COLO829 (cell line): ENCODE measurements at places on chromosomes 16 and 17.
A peak's percentile ranks its signal among the peaks of the same experiment; 100 is the strongest.

GRCh38 chr17:69728816-69729215, 314.3 kb downstream of the MAP2K6 start:
- no peak for DNase-seq

GRCh38 chr16:28304214-28304613, 11.9 kb downstream of the SBK1 start:
- peak; percentile 40 for DNase-seq

DNA sequence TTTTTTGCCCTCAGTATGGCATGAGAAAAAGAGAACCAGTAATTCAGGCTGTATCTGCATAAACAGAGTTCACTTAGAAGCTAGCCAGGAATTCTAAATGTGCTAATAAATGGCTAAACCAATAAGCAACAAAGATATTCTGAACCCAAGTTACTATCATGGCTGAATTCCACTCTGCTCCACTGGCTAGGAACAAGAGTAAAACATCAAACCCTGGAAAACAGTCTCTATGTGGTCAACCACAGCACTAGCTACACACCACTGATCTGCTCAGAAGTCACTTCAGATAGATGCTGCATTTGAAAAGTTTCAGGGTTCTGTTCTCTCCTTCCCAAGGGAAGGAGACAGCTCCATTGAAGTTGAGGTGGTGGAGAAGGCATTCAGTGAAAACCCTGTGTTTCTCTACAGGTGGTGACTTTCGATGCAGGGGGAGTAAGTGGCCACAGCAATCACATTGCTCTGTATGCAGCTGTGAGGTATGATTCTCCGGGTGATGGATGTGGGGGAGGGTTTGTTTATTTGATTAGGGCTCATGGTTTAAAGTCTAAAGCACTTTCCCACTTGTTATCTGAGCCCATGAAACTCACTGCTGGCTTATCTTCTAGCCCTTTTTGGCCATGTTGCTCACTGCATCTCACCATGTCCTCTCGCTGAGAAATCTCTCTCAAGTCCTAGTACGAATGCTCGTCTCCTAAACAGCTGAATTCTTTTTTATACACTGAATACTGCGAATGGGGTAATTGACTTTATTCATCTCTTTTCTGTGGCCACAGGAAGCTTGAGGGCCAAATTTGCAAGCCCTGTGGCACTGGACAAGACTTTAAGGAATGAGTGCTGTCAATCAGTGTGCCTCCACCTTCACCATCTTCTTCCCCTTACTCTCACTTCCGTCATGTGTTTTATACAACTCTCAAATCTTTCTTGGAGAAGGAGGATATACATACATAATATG, 39.9 kb downstream of the CENPV start:
- DNase-seq, result no peak

- no peak for DNase-seq
Measured at GRCh38 chr17:21210411-21211076, 3.4 kb downstream of the TMEM11 start.

DNA sequence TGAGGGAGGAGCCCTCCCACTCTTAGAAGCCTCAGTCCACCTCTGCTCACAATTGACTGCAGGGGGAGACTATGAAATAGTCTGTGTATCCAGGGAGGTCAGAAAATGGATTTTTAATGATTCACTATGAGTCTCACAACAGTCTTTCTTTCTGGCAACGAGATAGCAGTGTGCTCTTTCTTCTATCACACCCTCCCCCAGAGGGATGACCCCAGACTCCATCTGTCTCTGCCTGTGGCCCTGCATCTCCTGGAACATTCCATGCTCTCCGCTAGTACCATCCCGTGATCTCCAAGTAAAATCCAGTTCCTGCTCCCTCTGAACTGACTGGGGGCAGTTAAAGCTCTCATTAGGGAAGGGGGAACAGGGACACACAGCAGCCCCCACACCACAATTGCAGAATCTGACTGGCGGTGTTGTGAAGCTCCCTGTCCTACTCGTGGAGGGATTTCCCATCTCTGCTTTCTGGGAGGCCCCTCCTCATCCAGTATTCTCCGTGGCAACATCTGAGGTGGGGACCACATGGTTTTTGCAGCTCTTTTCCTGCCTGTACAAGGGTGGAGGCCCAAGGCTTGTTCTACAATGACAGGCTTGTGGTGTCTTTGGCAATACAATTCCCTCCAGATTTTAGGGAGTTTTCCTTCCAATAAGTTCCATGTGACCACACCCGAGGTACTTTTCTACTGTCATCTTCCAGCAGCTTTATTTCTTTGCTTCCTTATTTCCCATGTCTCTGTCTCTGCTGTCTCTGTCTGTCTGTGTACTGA, 19.4 kb downstream of the NATD1 start:
- DNase-seq, result no peak

DNA sequence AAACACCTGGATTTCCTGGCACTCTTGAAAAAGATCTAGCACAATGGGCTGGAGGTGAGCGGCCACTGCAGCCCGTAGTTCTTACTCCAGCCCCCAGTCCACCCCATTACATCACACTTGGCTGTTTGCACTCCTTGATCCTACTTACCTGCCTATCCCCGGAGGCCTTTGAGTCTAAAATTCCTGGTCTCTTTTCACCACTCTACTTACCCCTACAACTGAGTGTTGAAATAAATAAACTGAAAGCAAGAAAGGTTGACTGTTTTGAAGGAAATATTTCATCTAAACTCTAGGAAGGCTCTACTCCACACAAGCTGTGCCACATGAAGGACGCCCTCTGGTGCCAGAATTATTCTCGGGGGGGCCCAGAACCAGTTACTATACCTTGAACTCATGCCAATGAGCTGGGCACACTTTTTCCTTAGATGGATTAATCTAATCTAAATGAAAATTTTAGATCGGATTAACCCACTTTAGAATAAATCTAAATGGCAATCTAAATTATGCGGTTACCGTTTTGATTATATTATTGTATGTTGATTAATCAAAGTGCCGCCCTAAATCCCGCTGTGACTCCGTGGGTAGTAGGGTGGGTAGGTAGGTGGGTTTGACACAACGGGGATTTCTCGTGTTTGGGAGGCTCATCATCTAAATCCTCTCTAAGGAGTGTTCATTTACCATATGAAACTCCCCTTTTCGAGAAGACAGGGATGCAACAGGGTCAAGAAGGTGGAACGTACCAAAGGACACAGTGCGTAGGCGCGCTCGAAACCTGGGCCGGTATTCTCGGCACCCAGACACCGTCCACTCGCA, 651 bp upstream of the EIF1 start:
- no peak for DNase-seq

DNA sequence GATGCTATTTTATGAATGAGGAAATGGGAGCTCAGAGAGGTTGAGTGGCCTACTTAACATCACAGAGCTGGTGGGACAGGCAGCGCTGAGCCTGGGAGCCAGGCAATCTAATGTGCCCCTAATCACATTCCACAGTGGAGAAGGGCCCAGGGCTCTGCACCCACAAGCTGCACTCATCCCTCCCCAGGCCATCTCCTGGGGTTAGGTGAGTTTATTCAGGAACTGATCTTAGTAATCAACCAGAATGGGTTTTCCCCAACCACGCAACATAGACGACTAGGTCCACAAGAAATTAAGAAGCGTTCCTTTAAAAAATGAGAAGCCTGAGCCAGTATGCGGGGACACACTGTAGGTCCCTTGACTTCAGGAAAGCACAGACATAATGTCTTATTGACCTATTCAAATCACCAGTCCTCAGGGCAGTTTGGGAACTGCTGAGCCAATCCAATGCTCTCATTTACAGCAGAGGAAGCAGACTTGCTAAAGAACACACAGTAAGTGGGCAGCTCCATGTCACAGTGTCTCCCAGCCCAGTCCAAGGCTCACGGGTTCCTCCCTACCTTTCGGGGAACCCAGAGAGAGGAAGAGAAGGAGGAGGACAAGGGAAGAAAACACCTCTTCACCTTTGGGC, 2.3 kb downstream of the MPP3 start:
- no peak for DNase-seq

- DNase-seq, result no peak
Measured at GRCh38 chr17:48630925-48631692, 5.0 kb upstream of the HOXB9 start.

- no peak for DNase-seq
Measured at GRCh38 chr17:47225911-47226688, 17.0 kb downstream of the MYL4 start.

- DNase-seq, result no peak
Measured at GRCh38 chr17:78933959-78934568, 8.9 kb upstream of the TIMP2 start.

GRCh38 chr17:73371836-73372235, 60.0 kb upstream of the CDC42EP4 start:
- DNase-seq, result no peak

GRCh38 chr17:45428931-45429338, 3.7 kb downstream of the ARHGAP27 start:
- DNase-seq, result no peak

DNA sequence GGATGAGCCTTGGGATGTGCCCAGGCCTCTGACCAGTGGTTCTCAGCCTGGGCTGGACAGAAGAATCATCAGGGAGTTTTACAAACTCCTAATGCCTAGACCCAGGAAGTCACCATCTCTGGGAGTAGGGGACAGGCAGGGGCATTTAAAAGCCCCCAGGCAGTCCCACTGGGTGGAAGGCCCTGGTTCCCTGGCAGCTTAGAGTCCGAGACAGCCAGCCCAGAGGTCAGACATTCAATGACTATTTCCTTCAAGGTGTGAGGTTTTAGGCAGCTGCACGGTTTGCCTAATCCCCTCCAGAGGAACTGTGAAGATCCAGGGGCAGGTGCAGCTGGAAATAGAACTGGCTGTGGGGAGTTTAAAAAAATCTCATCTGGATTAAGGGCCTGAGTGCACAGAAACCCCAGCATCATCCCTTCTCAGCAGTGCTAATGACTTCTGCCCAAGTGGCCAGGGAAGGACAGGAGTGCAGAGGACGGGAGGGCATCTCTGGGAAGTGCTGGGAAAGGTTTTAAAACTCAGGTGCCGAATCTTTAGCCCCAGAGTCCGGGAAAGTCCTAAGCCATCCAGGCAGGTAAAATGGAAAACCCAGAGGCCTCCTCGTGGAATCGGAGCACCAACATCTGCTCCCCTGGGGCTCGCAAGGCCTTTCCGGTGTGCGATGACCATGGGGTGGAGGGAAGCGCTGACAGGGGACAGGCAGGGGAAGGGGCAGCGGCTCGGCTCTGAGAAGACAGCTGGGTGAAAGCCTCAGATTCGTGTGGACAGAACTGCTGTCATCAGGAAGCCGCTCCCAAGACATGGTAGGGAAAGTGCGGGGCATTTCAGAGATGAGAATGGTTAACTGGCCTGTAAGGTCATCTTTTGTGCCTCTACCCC, 1.5 kb upstream of the LGALS3BP start:
- DNase-seq, result no peak

GRCh38 chr16:9327253-9327652, 235.8 kb downstream of the HAPSTR1 start:
- no peak for DNase-seq

DNA sequence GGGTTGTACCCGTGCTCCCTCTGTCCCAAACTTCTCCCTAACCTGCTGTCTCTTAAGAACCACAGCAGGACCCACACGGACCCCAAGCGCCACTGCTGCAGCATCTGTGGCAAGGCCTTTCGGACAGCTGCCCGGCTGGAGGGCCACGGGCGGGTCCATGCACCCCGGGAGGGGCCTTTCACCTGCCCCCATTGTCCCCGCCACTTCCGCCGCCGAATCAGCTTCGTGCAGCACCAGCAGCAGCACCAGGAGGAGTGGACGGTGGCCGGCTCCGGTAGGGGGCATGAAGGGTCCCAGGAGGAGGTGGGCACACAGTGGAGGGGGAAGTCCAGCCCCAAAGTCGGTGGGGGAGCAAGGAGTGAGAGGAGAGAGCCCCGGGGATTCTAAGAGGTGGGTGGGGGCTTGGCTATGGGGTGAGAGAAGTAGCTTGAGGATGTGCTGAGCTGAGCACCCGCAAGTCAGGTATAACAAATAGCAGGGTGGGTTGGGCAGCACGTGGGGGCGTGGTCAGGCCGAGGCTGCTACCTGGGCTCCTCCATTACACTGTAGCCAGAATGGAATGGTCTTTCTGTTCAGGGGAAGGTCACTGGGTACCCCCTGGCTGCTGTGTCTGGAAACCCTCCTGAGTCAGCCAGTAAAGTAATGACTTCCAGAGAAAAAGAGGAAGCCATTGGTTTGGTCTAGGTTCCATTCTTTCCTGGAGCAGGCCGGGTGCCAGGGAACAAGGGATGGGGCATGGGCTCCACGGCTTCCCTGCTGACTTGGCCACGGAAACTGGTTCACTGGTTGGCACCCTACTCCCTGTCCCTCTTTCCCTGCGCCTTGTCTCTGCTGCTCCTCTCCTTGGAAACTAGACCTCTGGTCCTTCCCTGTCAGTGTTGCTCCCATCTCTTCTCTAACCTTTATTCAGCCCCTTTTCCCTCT, 7.1 kb downstream of the PRSS53 start:
- DNase-seq, result no peak

DNA sequence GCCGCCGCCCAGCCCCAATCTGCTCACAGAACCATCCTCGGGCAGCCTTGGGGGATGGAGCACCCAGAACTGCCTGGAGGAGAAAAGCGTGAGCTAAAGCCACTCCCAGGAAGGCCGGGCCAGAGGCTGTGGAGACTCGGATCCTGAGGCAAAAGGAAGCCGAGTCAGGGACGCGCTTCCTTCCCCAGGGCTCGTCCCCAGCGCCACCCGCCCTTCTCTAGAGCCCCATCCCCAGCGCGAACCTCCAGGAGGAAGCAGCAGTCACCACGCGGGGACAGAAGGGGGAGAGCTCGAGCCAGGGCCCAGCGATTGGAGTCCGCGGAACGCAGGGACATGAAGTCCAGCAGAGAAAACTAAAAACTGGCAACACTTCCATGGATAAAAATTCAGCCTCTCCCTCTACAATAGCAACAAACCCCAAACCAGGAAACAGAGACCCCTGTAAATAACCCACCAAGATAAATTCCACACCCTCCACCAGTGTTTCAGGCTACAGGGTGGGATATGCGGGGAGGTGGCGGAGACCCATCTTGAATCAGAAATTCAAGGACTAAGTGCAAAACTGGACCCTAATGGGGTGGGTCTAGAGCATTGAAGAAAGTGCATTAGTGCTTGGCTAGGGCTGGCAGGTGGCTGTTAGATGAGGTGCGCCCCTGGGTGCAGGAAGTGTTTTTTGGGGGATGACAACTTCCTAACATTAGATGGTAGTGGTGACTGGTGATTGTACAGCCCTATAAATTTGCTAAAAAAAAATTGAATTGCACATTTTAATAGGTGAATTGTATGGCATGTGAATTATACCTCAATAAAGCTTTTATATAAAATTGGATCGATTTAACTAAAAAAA, 116.1 kb upstream of the METRNL start:
- peak; percentile 16 for DNase-seq

- DNase-seq, result no peak
Measured at GRCh38 chr16:47713225-47713595, 252.1 kb downstream of the PHKB start.
